ENCODE measurements at places on chromosomes 7 and 10.

GRCh38 chr7:130371046-130371445 is 9.2 kb upstream of the CPA1 start:
- DNase-seq = peak; percentile 83

DNA sequence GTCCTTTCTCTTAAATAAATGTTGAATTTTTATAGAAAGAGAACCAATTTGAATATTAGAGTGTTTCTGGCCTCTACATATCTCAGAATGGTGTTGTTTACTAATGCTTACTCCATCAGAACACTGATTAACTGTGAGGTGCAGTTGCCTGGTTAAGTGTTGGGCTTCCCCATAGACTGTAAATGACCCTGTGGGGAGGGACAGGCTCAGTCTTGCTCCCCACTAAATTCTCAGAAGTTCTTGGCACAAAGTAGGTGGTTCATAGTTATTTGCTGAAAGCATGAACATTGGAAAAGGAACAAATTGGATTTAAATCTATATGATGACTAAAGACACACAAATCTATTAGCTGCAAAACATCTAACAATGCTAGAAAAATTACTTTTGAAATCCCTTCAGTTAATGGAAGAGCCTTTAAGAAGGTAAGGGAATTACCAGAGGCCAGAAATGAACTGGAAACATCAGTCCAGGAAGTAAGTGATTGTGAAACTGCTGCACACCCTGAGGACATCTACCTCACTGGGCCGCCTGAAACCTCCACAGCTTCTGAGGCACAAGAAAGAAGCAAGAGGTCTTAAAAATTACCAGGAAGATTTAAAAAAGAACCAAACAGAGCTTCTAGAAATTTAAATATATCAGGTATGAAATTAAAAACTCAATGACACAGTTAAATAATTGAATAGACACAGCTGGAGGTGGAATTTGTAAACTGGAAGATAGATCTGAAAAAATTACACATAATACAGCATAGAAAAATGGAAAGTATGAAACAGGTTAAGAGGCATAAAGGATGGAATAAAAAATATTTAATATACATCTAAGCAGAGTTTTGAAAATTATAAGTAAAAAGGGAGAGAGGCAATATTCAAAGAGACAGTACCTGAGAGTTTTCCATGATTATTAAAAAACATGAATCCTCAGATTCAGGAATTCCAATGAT is 17.8 kb upstream of the COMTD1 start:
- no peak for DNase-seq

DNA sequence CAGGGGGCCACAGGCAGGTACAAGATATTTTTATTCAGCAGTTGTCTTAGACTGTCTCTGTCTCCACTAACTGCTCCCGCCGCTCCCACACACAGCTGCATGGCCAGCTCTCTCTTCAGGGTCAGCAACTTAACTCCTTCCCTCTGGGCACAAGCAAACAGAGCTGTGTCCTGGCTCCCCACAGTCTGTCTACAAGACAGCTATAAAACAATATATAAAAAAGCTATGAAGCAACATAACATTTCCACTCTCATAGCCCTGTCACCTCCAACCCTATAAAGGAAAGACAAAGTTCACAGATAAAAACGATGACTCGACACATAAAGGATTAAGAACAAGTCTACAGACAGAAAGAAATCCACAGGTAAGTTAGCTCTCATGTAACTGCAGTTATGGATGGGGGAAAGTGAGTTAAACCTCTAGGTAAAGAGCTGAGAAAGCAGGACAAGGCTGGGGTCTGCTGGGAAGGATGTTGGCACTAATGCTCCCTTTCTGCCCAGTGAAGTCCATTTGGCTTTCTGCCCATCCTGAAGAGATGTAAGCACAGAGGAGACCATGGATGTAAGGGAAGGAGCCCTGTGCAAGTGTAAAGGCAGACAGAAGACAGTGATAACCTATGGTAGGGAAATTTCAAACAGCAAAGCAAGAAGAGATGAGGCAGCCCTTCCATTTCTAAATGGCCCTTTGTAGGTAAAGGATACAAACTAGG is 27.0 kb downstream of the RAPGEF5 start:
- DNase-seq = no peak

- no peak for DNase-seq
Observed at GRCh38 chr7:82152858-82153257, 290.7 kb downstream of the CACNA2D1 start.

DNA sequence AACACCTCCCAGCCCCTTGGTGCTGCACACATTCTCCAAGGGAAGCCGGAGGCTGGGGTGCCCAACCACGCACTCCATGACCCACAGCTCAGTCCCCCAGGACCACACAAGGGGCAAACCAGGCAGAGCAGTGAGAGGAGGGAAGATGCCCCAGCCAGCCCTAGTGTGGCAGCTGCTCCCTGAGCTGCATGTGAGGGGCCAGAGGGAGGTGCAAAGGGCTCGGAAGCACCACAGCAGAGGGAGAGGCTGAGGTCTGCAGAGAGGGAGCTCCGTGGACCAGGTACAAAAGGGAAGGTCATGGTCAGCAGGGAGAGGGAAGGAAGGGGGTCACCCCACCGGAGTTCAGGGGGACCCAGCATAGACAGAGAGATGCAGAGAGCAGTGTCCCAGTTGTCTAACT is 1.5 kb upstream of the CALML5 start:
- no peak for DNase-seq

GRCh38 chr10:10213237-10213636 is 804.4 kb upstream of the CELF2 start:
- DNase-seq = no peak

DNA sequence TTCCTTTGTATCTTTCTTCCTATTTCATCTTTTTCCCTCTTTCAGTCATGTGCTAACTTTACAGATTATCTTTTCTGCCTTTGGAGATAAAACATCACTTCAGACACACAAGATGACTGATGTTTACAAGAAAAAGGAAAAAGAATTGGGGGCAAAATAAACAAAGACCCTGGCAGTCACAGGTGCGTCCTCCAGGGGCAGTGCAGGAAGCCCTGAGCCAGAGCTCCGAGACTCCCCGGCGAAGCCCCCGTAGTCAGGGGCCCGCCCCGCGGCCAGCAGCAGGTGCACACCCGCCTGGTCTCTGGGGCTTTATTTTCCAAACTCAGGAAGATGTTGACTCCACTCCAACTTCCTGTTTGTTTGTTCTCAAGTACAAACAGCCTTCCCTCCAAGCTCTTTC is 10.2 kb downstream of the STK32C start:
- DNase-seq = no peak

DNA sequence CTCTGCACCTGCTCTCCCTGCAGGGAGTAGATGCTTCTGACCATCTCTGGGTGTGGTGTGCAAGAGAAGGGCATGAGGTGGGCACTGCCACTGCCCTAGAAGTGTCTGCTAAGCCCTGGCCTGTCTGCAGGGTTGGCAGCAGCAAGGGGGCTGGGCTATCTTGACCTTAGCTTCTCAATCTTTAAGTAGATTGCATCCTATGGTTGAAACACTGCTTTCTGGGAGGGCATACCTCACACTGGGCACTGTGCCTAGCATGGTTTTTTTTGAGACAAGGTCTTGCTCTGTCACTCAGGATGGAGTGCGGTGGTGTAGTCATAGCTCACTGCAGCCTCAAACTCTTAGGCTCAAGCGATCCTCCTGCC is 54.9 kb downstream of the CLIP2 start:
- DNase-seq = peak; percentile 33

DNA sequence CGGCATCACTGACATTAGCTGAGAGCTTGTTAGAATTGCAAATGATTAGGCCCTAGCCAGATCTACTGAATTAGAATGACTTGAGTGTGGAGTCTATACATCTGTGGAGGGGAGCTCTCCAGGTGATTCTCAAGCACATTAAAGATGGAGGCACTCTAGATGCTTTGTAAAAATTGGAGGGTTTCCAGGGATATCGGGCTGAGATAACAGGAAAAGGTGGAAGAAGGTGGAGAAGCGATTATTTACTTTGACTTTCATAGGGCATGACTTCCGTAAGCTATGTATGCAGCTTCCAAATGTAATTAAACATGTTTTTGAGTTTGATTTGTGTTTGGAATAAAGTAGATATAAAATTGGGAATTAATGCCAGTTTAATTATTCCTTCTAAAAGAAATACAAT is 235.0 kb upstream of the PTN start:
- no peak for DNase-seq

DNA sequence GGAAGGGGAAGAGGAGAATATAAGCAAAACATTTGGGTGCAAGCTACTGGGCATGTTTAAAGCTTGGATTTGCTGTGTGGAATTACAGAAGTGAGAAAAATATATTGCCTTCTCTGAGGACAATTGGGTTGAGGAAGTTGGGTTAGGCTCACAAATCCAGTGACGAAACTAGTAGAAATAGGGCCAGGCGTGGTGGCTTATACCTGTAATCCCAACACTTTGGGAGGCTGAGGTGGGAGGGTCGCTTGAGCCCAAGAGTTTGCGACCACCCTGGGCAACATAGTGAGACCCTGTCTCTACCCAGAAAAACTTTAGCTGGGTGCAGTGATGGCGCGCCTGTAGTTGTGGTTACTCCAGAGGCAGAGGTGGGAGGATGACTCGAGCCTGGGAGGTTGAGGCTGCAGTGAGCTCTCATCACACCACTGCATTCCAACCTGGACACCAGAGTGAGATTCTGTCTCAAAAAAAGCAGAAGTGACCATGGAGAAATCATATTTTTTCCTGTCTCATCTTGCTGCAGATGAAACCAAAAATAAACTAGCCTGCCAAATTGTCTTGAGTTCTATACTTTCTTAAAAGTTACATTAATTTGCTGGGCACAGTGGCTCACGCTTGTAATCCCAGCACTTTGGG is 22.4 kb downstream of the NRBF2 start:
- no peak for DNase-seq

- DNase-seq = no peak
Observed at GRCh38 chr10:110459600-110459999, 38.1 kb upstream of the DUSP5 start.

GRCh38 chr7:25565949-25566348 is 337.7 kb upstream of the NPVF start:
- DNase-seq = peak; percentile 76
